ENCODE measurements at places on chromosomes 7 and 10. TPM values are rescaled to one million over a fixed set of nuclear protein-coding genes. Genes with fewer than 3 reads are reported as not detected.

Gene ZC3HAV1
- total RNA-seq = 17.7 TPM

Gene ASB10
- total RNA-seq = not detected

Gene SMNDC1
- total RNA-seq = 6.1 TPM

Gene CYP26A1
- total RNA-seq = not detected

Gene ZNF736
- total RNA-seq = 8.8 TPM

Gene LFNG
- 1.4 TPM for total RNA-seq

Gene SLC13A1
- total RNA-seq = not detected

Gene TRIM73
- total RNA-seq = 0.94 TPM

Gene UBTD1
- total RNA-seq = 17.7 TPM

Gene CCZ1B
- total RNA-seq = 59.0 TPM

Gene PNLIPRP3
- total RNA-seq = not detected

Gene ABCF2
- 31.0 TPM for total RNA-seq

Gene PON1
- not detected for total RNA-seq

Gene INPP5F
- 13.7 TPM for total RNA-seq

Gene COL26A1
- not detected for total RNA-seq

Gene TBX20
- total RNA-seq = not detected

Gene GIMAP4
- not detected for total RNA-seq

Measured in bronchial smooth muscle cell (primary cell).